Right ventricle myocardium superior (tissue), 1 donor: ENCODE measurements at places on chromosomes 16 and 17.

GRCh38 chr16:56245197-56245596, 53.9 kb downstream of the GNAO1 start:
- no peak for DNase-seq

DNA sequence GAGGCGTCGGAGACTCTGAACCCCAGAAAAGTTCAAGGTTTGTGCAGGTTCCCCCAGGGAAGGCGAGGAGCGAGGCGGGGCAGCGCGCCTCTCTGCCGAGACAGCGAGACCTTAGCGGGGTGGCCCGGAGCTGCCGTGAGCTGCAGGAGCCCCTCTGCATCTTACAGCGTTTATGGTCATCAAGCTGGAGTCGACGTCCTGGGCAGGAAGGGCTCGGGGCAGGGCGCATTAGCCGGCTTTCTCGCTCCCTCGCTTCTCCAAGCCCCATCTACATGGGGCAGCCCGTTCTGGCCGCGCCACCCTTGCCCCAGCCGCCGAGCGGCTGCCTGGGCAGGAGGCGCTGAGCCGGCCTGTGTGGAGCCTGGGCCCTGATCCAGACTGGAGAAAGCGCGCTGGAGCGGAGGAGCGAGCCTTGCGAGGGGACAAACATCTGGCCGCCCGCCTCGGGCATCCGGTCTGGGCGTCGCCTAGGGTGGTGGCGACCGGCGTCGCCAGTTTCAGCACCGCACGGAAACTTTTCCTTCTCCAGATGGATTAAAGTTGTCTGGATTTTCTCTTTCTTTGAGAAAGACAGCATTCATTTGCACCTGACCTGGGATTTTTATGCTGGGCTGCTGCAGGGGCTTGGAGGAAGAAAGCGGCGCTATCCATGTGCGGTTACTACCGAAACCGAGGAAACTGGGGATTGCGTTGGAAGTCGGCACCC, 750 bp downstream of the TMEM132E start:
- DNase-seq: peak; percentile 63

DNA sequence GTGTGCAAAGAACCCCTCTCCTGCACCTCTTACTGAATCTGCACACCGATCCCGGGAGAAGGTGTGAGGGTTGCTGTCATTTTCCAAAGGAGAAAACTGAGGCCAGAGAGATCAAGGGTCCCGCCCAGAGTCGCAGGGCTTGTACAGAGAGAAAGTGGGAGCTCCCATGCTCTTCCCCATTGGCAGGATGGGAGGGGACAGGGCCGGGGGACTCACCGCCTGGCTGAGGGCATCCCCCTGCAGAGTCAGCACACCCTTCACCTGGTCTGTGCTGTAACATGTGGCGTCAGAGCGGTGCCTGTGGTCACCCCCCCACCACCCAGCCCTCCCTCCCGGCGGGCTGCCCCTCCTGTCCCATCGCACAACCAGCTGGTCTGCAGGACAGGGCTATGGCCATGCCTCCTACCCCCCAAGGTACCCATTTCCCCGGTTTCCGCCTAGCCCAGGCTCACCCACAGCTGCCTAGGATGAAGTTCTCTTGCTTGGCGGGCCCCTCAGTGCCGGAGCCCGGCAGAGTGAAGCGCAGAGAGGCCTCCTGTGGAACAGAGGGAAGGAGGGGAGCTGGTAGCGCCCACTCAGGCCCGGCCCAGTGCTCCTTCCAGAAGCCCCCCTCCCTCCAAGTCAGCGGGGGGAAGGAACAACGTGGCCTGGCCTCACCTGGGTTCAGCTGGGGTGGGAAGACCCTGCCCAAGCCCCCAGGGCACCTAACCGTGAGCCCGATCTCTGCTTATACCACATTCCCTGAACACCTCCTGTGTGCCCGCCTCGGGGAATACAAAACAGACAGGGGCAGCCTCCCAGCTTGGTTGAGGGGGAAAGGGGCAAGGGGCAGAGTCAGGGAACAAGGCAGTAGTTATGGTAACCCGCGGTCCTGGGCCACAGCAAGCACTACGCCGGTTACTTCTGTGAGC, 1.1 kb downstream of the ROGDI start:
- no peak for DNase-seq

DNA sequence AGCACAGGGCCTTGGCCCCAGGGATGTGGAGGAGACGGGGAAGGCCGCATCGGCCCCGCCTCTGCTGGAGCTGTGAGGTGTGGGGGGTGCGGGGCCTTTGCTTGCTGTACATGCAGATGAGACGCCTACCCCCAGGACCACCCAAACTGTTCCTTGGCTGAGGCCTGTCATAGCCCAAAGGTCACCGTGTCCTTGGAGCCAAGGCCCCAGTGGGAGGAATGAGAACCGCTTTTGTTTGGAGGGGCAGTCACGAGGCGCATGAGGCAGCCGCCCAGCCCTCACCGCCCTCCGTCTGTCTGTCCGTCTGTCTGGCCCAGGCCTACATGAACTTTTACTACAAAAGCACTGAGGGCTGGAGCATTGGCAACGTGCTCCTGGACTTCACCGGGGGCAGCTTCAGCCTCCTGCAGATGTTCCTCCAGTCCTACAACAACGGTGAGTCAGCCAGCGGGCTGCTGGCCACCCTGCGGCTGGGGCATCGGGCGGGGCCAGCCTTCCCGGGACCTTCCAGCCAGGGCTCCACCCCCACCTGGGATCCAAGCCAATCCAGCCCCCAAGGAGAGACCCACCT, 8.8 kb downstream of the TAX1BP3 start:
- peak; percentile 84 for DNase-seq

DNA sequence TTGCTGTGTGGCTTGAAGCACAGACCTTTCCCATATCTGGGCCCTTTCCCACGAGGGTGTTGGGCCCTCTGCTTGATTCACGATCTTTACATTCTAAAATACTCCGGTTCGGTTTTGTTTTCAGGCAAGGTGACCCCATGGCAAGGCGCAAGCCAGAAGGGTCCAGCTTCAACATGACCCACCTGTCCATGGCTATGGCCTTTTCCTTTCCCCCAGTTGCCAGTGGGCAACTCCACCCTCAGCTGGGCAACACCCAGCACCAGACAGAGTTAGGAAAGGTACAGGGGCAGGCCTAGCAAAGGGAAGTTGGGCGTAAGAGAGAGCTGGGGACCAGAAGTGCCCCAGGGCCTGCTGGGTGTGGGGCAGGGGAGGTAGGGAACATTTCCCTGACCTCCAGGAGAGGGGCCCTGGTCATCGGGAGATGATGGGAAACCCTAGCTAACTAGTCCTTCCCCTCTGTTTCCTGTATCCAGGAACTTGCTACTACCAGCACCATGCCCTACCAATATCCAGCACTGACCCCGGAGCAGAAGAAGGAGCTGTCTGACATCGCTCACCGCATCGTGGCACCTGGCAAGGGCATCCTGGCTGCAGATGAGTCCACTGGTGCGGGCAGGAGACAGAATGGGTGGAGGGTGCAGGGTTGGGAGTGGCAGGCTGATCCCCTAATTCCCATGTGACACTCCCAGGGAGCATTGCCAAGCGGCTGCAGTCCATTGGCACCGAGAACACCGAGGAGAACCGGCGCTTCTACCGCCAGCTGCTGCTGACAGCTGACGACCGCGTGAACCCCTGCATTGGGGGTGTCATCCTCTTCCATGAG, 1.4 kb downstream of the ALDOA start:
- no peak for DNase-seq

DNA sequence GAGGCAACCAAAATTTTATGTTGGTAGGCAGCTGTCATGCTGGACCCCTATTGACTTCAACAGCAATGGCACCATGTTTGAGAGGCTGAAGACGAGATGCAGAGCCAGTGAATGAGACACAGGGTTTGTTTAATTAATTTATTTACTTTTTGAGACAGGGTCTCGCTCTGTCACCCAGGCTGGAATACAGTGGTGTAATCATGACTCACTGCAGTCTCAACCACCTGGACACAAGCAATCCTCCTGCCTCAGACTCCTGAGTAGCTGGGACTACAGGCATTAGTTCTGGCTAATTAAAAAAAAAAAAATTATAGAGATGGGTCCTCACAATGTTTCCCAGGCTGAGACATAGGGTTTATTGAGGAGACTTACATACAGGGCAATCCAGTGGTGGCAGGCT, 36.2 kb upstream of the PPM1D start:
- no peak for DNase-seq

DNA sequence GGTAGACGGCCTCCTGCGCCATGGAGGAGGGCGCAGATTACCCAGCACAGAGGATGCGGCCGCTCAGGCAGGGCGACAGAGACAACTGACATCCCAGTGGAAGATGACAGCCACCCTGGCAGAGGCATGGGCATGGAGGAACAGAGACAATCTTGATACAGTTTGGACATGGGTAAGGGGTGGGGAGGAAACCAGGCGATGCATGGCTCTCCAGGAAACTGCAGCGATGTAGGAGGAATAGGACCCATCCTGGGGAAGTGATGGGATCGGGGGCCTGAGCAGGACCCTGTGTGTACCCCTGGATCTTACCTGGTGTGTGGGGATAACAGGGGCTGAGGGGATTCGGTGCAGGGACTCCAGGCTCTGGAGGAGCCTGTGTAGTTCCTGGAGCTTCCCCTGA, 4.6 kb downstream of the OSBPL7 start:
- no peak for DNase-seq
